Stimulated activated CD4-positive, alpha-beta T cell treated with anti-CD3 and anti-CD28 coated beads, Interleukin-15, amount 100 ng/mL, for 1 hour (primary cell): ENCODE measurements at places on chromosomes 4 and X.

- no peak for DNase-seq
Observed at GRCh38 chr4:148632476-148632875, 190.3 kb upstream of the NR3C2 start.

GRCh38 chrX:13007519-13008188 is 32.7 kb downstream of the TMSB4X start:
- no peak for DNase-seq

- no peak for DNase-seq
Observed at GRCh38 chrX:136620780-136621179, 27.2 kb upstream of the CD40LG start.

DNA sequence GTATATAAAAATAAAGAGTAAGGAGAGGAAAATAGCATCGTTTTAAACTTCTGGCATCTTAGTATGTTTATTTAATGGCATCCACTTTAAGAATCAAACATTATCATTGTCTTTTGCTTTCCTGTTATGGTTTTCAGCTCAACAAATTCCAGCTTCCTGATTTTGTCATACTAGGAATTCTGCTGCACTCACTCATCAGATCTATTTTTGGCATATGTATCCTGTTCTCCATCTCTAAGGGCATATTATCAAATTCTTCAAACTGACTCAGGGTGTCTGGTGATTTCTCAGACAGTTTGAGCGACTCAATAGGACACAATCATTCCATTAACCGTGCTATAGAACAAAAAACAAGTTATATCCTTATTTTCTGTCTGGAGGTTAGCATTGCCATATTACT is 248.5 kb upstream of the DIAPH2 start:
- DNase-seq = no peak

DNA sequence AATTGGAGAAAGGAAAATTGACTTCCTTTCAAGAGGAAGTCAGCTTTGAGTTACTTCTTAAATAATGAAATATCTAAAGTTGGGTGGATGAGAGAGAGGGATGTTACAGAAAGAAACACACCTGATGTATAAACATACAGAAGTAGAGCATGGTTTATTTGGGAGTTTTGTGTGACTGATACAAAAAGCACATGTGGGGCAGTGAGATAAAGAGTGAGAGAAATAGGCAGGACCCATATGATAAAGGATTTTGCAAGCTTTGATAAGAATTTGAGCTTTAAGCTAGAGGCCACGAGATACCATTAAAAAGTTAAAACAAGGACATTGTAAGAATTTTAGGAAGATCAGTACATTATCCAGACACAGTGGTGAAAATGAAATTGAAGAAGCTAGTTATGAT is 263.3 kb upstream of the GPRIN3 start:
- DNase-seq = no peak

DNA sequence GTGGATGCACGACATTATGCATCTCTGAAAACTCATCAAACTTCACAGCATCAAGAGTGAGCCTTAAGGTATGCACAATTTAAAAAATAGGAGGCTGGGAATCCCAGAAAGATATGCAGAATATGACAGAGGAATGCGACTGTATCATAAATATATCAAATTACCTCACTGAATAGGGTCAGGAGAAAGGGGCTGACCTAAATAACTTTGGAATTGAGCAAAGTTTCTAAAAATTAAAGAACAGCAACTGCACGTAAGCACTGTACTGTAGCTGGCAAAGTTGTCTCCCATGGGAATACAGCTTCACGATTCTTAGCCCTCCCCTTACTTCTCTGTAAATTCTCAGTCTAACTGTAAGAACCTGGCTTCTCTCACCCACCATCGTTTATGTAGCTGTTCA is 397.4 kb upstream of the ZFP42 start:
- DNase-seq = no peak

DNA sequence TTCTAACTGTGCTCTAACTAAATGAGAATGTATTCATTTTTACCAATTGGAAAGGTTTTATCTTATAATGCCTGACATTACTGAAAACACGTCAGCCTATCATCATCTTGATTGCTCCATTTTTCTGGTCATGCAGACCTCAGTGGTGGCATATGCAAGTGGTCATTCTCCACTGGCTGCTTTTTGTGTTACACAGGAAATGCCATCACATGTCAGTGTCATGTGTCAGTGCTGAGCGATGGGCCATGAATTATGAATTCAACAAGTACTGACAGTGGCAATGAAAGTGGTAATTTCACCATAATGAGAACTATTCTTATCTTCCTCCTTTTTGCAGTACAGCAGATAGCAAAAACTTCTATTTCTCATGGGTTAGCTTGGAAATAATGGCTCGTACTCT is 190.5 kb downstream of the PACRGL start:
- no peak for DNase-seq

- DNase-seq = no peak
Observed at GRCh38 chrX:18682979-18683387, 11.1 kb upstream of the RS1 start.

- no peak for DNase-seq
Observed at GRCh38 chr4:7557456-7557855, 122.7 kb upstream of the PSAPL1 start.

DNA sequence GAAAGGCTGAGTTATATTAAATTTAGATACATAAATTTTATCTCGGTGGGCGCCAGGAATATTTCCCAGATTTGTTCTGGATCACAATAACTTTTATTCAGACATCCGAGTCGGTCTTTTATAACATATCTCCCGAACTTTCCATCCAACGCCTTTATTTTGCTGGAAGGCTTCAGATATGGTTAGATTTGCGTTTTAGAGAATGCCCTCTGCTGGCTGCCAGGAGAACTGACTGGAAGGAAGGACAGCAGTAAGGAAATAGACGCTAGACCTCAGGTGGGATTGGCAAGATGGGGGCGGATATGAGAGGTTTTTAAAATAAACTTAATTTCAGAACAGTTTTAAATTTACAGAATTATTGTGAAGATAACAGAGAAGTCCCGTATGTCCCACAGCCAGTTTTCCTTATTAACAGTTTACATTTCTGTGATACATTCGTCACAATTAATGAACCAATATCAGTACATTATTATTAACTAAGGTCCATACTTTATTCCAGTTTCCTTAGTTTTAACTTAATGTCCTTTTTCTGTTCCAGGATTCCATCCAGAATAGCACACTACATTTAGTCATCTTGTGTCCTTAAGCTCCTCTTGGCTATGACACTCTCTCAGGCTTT is 4.6 kb upstream of the KANTR start:
- no peak for DNase-seq

DNA sequence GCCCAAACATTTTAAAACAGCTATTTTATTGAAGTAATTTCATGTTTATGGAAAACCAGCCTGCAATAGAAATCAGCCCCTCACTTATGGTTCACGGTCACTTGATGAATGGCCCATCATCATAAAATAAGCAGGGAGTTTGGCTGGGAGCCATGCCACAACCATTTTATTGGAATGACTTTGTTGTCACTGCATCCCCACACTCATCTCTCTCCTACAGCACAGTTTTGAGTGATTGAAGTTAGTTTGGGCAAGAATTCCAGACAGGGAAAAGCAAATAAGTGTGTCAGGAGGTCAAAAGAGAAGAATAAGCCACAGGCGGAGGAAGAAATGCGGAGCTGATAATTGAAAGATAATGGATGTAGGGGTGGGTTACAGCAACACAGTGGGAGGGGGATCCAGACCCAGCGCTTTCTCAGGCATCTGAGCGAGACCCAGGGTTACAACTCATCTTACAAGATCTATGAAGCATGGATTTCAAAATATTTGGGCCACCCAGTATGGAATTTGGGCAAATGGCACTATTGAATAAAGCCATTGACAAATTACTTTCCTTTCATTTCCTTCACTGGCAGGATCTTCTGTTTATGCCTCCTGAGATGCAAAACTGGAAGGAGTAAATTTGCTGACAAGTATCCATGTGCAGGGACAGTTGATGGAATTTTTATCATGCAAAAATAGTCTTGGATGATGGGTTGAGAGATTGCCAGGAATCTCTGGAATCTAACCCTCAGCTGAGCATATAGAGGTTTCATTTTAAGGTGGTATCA is 100.8 kb downstream of the SHROOM3 start:
- DNase-seq = no peak

- DNase-seq = no peak
Observed at GRCh38 chr4:59762344-59762743, 1437.8 kb upstream of the ADGRL3 start.
